ENCODE measurements at places on chromosomes 12 and 14.

- no peak for DNase-seq
Measured at GRCh38 chr14:69183735-69184134, 7.6 kb upstream of the EXD2 start.

DNA sequence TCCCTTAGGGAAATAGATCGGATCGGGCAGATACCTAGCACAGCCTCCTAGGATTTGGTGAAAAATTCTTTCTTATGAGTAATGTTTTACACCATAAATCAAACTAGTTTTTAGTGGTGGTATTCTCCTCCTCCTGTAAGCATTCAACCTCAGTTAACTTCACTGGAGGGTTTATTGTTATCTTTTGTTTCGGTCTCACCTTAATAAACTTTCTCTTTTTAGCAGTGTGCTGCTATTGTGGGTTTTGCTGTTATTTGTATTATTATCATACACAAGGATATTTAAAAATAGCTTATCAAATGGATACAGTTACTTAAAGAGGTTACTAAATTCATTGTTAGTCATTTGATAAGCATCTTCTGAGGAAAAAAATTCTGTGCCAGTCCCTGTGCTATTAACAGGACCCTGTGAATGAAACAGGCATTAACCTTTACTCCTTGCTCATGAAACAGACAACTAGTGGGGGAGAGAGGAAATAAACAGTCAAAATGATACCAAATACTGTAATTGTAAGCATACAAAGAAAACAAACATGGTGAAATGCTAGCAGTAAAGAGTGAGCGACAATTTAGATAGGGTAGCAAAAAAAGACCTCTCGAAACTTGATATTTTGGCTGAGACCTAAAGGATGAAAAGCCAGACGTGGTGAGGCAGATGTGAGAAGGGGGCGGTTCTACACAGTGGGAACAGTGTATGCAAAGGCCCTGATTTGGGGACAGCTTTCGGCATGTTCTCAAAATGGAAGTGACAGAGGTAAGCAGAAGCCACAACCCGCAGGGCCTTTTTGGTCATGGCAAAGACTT lies 178.7 kb upstream of the SOX5 start:
- DNase-seq = no peak

GRCh38 chr12:95548056-95548538 lies 3.2 kb downstream of the USP44 start:
- no peak for DNase-seq

DNA sequence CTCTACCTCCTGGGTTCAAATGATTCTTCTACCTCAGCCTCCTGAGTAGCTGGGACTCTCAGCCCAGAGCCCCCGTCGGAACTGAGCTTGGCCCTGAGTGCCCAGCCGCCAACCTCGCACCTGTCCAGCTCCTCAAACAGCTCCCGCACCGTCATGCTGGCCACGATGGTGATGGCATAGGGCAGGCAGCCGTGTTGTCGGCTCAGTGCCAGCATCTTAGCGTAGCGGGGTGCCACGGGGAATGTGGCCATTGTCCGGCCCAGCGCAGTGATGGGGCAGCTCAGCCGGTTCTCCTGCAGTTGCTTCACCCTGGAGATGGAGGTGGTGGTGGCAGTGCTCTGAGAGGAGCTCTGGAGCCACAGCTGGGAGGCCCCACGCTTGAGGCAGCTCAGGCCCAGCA lies 32.4 kb downstream of the DHX37 start:
- no peak for DNase-seq

GRCh38 chr12:45928309-45928708 lies 62.1 kb downstream of the SCAF11 start:
- no peak for DNase-seq
